H9 (cell line): ENCODE measurements at places on chromosomes 7 and 10. TPM values are rescaled to one million over a fixed set of nuclear protein-coding genes. Genes with fewer than 3 reads are reported as not detected.

- H3K4me1 ChIP-seq, result no peaks in the 10 kb centered on the region
- DNase-seq, result peak; percentile 41
- H3K36me3 ChIP-seq, result peaks cover 3% of the 10 kb centered on the region; the same call in 2 of the 3 replicates
- H3K27ac ChIP-seq, result no peak overlapping the region
- no peaks in the 10 kb centered on the region for H3K27me3 ChIP-seq
Measured at GRCh38 chr7:107201795-107202450, 33.1 kb downstream of the HBP1 start.

The FXYD4 gene
- total RNA-seq, result not detected in 2 replicates

GRCh38 chr10:61465901-61466632, 12.9 kb upstream of the TMEM26 start:
- H3K36me3 ChIP-seq, result no peaks in the 10 kb centered on the region
- peak; percentile 39 for DNase-seq
- no peaks in the 10 kb centered on the region for H3K4me1 ChIP-seq
- H3K27me3 ChIP-seq, result no peaks in the 10 kb centered on the region

The PAPSS2 gene
- 24.0 and 24.5 TPM in 2 replicates for total RNA-seq

DNA sequence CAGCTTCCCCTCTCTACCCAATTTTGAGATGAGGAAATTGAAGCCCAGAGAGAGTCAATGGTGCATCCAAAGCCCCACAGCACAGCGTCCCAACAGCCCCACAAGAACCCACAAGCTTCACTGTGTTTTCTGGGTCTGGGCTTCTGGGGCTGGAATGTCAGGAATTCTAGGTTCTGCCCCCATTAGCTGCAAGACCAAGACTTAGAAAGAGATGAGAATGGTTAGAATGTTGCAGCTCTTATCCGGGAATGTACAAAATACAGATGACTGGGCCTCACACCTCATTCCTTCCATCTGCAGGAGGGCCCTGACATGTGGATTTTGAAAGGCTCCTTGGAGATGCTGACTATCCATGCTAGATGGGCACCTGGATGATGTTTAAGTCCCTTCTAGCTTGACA, 6.0 kb upstream of the SGPL1 start:
- no peak for DNase-seq
- no peak overlapping the region for H3K4me3 ChIP-seq
- H3K4me1 ChIP-seq, result peaks cover 6% of the 10 kb centered on the region; the same call in 1 of the 2 replicates
- no peaks in the 10 kb centered on the region for H3K27me3 ChIP-seq

DNA sequence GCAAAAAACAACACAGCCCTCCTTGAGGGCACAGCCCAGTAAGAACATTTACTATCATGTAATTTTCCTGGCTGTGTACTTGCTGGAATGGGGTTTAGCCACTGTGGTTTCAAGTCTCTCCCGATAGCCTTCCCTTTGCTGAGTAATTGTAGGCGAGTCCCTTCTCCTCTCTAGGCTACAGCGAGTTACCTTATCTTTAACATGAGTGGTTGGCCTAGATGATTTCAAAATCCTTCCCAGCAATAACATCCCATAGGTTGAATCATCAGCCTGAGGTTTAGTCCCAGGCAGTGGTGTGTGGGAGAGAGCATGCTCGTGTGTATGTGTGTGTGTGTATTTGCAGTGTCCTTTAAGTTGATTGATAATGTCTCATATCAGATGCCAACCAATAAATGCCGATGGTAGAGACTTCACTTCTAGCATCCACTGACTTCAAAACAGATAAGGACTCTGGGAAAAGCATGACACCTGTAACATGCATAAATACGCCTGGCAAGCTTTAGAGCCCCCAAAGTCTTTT, 142.9 kb upstream of the ZMIZ1 start:
- no peaks in the 10 kb centered on the region for H3K27me3 ChIP-seq
- H3K36me3 ChIP-seq, result no peaks in the 10 kb centered on the region
- H3K4me3 ChIP-seq, result no peak overlapping the region
- H3K27ac ChIP-seq, result no peak overlapping the region
- no peak for DNase-seq

GRCh38 chr10:117646718-117647117, 104.2 kb downstream of the EMX2 start:
- no peak overlapping the region for H3K27ac ChIP-seq
- no peak overlapping the region for H3K4me3 ChIP-seq
- H3K27me3 ChIP-seq, result no peaks in the 10 kb centered on the region
- H3K36me3 ChIP-seq, result no peaks in the 10 kb centered on the region

- no peaks in the 10 kb centered on the region for H3K36me3 ChIP-seq
- no peak for DNase-seq
- peaks cover 49% of the 10 kb centered on the region for H3K27me3 ChIP-seq
- H3K4me3 ChIP-seq, result peak overlapping the region; percentile 82
- H3K27ac ChIP-seq, result no peak overlapping the region
Measured at GRCh38 chr7:5424749-5425506, 1.3 kb upstream of the TNRC18 start.

DNA sequence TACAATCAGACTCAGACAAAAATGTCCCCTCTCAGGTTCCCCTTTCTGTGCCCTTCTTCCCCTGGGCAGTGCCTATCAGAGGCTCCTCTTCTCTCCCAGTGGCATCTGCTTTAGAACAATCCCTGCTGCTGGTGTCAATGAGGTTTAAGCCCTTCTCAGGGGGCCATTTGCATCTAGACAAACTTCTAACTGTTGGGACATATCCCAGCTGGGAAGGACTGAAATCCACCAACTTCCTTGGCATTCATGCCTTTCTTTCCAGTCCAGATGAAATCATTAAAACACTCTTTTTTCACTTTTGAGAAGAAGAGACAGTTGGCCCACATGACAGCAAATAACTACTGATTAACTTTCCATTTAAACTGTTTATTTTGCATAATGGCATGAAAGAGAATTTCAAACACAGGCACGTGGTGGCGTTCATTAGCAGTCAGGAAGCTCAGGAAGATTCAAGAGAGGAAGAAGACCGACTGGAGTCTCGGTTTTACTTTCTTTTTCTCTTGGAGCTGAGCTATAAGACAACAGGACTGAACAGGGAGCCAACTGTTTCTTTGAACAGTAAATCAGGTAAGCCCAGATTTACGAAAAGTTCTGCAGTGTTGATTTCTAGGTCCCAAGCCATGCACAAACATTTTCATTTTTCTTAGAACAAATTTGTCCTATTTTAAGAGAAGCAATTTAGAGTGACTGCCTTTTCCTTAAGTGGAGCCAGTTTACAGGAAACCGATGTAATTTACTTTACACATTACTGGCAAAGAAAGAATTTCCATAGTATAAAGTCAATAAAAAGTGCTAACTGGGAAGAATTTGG, at the start of gene GIMAP2:
Gene GIMAP2 (plus strand): TSS at position 488 of the 811 bp plus-strand sequence. CDS start 1,354 bp downstream, outside the sequence.
- no peaks in the 10 kb centered on the region; the same call in 2 of the 3 replicates for H3K36me3 ChIP-seq

DNA sequence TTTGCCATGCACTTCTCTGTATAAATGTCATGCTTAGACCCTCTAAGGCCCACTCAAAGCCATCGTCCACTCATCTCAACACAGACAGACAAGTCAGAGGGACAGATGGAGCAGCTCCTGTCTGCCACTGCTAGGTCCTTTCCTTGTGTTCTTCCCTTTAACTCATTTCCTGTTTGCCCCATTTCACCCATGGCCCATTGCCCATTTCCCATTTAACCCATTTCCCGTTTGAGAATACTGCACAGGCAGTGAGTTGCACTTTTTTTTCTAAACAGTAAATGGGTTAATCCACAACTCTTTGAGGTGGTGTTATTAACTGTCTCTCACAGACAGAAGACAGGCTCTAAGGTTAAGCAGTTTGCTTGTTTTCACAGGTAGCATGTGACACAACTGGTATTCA, 179.3 kb downstream of the NPSR1 start:
- H3K4me3 ChIP-seq, result no peak overlapping the region
- H3K36me3 ChIP-seq, result no peaks in the 10 kb centered on the region
- H3K27me3 ChIP-seq, result no peaks in the 10 kb centered on the region
- H3K27ac ChIP-seq, result no peak overlapping the region

DNA sequence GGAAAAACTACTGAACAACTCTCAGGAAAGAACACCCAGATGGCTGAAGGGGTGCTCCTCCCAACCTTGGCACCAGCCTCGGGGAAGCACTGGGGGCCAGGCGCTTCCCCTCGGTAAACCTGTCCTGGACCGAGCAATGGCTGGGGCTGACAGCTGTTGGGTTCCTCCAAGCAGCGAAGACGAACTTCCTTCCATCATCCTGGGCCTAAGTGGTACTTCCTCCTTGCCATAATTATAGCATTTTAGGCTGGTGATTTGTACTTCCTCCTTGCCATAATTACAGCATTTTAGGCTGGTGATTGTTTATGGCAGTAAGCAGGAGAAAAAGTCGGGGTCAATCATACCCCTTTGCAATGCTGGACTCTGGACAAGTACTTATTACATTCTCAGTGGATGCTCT, 69.3 kb downstream of the MYOF start:
- H3K36me3 ChIP-seq, result no peaks in the 10 kb centered on the region; the same call in 2 of the 3 replicates
- no peak overlapping the region for H3K27ac ChIP-seq
- no peak overlapping the region for H3K4me3 ChIP-seq
- no peaks in the 10 kb centered on the region for H3K27me3 ChIP-seq
- DNase-seq, result no peak

The WDFY4 gene
- not detected in 2 replicates for total RNA-seq

The SFMBT2 gene
- 5.3 and 6.7 TPM in 2 replicates for total RNA-seq

The STAG3 gene
- 2.6 and 3.1 TPM in 2 replicates for total RNA-seq

- H3K4me3 ChIP-seq, result no peak overlapping the region
- no peak overlapping the region for H3K27ac ChIP-seq
- no peaks in the 10 kb centered on the region; the same call in 2 of the 3 replicates for H3K36me3 ChIP-seq
- H3K4me1 ChIP-seq, result 0 out of 2 replicates have a peak, but pooled peaks cover 3% of the 10 kb centered on the region
- DNase-seq, result no peak
Measured at GRCh38 chr10:132336064-132336746, 4.2 kb downstream of the LRRC27 start.

The SLC26A3 gene
- total RNA-seq, result not detected in 2 replicates

The FIS1 gene
- total RNA-seq, result 121 and 124 TPM in 2 replicates

The KLF14 gene
- total RNA-seq, result not detected in 2 replicates

GRCh38 chr7:87058744-87059524, 520 bp downstream of the ELAPOR2 start:
- no peaks in the 10 kb centered on the region for H3K36me3 ChIP-seq
- DNase-seq, result peak; percentile 65
- no peak overlapping the region for H3K27ac ChIP-seq
- H3K4me1 ChIP-seq, result no peaks in the 10 kb centered on the region
- no peaks in the 10 kb centered on the region; the same call in 1 of the 2 replicates for H3K27me3 ChIP-seq

The PSAP gene
- total RNA-seq, result 336 and 346 TPM in 2 replicates

DNA sequence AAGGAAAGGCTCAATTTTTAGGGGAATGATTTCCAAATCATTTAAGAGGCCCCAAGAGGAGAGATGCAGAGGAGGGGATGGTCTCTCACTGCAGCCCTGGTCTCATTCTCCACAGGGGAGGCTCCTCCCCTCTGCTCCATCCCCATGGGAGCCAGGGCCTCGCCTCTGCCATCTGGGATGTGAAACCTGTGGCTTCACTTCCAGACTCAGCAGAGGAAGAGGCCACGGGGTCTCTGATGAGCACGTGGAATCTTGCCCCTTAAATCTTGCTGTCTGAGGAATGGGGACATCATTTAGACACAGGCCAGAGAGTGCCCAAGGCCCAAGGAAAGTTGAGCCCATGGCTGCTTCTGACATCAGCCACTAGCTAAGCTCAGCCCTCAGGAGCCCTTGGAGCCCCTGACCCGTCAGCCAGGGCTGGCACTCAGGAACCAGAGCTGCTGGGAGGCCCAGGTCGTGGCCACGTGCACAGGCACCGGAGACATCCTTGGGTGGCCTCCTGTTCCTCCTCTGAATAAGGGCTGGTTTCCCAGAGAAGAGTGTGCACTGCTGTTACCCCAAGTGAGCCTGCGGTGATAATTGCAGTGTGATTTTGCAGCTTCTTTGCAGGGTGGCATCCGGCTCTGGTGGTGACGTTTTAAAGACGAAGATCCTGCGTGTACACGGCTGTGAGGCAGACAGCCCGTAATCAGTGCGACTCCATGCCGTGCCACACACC, 50.5 kb downstream of the VIPR2 start:
- H3K4me3 ChIP-seq, result no peak overlapping the region
- H3K36me3 ChIP-seq, result no peaks in the 10 kb centered on the region
- no peak overlapping the region for H3K27ac ChIP-seq
- no peaks in the 10 kb centered on the region for H3K27me3 ChIP-seq
- DNase-seq, result peak; percentile 23

- H3K4me3 ChIP-seq, result no peak overlapping the region
- H3K27me3 ChIP-seq, result no peaks in the 10 kb centered on the region
- H3K36me3 ChIP-seq, result peaks cover 52% of the 10 kb centered on the region; the same call in 2 of the 3 replicates
- H3K27ac ChIP-seq, result no peak overlapping the region
- no peaks in the 10 kb centered on the region for H3K4me1 ChIP-seq
- no peak for DNase-seq
Measured at GRCh38 chr10:13173616-13174015, 12.3 kb downstream of the MCM10 start.
